NCI-H510A treated with DMSO at 0.1 percent for 48 hours (cell line): ENCODE measurements at places on chromosomes 11 and 22.

DNA sequence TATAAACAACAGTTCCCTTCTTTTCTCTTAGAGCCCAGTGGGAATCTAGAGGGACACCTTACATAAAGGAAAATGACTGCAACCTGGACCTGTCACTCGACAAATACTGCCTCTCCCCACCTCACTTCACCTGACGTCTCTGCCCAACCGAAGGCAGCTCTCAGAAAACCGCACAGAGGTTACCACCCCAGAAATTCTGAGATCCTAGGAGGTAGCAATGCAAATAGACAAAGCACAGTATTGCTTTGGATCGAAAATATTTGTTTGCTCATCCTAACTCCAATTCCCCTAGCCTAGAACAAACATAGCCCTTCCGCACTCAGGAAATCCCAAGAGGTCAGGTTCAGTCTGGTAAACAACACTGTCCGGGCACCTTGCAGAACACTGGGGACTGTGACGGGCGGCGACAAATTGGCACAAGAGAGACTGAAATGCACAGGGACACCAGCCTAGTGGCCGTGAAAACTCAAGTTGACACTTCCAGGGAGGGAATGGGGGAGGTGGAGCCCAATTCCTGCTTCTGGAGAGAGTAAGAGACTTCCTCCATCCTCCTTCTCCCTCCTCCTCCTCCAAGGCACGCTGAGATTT, 420 bp upstream of the TRIM44 start:
- peak; percentile 55 for DNase-seq

DNA sequence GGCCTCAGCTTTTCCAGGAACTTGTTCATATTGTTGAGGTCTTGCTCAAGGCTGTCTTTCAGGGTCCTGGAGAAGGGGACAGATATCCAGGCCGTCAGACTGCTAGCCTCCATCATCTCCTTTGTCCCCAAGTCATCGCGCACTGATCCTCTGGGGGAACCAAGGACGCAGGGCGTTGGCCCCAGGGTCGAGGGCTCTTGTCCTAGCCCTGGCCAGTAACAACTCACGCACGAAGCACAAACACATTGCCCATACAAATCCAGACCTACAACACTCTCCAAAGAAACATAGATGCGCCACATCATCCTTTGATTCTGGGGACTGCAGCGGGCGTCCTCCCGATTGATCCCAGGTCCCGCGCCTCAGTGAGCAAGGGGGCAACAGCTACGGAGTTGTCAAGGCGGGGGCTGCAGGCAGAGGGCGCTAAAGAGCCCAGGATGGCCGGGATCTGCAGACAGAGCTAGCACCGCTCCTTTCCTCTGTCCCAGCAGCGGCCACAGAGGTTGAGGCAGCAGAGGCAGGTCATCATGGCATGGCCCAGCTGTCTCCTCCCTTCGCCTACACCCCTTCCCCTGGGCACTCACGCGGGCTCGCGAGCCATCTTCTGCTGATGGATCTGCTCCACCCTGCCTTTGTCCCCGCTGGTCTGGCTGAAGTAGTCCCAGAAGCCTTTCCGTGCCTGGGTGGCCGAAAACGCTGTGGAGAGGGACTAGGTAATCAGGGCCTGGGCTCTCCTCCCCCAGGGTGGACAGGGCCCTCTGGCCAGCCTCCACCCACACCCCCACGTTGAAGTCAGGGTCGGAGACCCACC, 472 bp downstream of the APOA5 start:
- peak; percentile 29 for DNase-seq

- no peak for DNase-seq
Measured at GRCh38 chr22:42811459-42811858, 45.6 kb downstream of the ARFGAP3 start.

GRCh38 chr11:59558270-59558643, 46.9 kb downstream of the OR4D9 start:
- no peak for DNase-seq

DNA sequence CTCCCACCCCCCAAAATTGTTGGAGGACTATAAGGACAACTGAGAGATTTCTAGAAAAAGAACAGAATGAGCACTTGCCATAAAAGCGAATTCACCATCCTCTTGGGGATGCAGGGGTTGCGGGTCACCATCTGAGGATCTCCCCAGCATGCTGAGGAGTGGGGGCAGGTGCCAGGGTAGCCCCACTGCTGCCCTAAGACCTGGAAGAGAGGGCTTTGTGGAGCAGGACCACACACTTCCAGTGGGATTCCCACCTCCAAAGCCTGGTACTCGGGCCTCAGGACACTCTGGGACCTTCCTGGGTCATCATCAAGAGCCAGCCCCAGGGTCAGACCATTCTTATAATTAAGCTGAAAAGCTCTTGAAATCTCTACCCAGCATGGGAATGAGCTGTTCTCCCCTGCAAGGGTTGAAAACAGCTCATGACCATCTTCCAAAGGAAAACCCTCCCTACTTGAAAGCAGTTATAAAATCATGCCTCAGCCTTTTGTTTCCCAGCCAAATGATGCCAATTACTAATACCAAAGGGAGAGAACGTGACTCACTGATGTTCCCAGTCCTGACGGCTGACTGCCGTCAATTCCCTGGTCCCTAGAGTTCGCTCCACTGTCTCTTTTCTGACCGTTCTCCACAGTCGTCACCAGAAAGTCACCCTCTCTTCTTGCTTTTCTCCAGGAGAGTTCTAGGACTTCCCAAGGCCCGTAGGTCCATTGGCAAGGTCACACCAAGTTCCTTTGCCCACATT, 76.8 kb upstream of the CREB3L1 start:
- DNase-seq = no peak

DNA sequence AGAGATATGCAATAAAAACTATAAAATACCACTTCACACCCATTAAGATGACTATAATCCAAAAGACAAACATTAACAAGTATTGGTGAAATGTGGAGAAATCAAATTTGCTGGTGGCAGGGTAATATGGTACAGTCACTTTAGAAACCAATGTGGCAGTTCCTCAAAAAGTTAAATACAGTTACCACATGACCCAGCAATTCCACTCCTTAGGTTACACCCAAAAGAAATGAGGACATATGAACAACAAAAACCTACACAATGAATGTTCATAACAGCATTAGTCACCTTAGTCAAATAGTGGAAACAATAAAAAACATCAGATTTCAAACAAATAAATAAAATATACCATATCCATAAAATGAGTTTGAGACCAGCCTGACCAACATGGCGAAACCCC, 52.6 kb downstream of the RDX start:
- DNase-seq = no peak

GRCh38 chr11:35065566-35065965, 73.4 kb upstream of the CD44 start:
- DNase-seq = no peak

DNA sequence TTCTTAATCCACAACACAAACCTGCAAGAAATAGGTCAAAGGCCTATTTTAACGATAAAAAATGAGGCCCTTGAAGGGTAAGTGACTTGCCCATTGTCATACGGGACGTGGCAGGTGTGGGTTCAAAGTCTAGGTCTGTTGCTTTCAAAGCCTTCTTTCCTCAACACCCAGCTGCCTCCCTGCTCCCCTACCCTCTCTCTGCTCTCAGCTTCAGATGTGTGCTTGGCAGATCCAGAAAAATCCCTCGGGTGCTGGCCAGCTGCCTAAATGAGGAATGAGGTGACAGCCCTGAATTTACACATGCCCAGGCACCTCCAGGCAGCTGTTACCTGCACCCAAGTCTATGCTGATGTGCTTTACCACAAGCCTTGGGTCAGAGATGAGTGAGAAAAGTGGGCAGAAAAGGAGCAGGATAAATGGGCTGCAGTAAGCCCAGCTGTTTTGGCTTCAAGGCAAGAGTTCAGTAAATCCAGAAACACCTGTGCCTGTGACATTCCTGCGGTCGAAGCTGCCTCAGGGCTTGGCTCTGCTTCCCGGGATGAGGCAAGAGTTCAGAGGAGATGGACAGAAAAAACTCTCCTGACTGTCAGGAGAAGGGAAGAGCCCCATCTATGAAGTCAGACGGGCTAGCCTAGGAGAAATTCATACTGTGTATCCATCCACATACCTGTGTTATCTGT, 49.9 kb upstream of the LDLRAD3 start:
- DNase-seq = no peak

- DNase-seq = peak; percentile 46
Measured at GRCh38 chr11:108654994-108655631, 9.8 kb upstream of the DDX10 start.

- no peak for DNase-seq
Measured at GRCh38 chr11:121703201-121703600, 250.4 kb upstream of the SORL1-AS1 start.

- DNase-seq = no peak
Measured at GRCh38 chr11:1128311-1129142, 29.2 kb upstream of the MUC5AC start.

- DNase-seq = no peak
Measured at GRCh38 chr11:47325271-47326041, 27.0 kb downstream of the MYBPC3 start.

DNA sequence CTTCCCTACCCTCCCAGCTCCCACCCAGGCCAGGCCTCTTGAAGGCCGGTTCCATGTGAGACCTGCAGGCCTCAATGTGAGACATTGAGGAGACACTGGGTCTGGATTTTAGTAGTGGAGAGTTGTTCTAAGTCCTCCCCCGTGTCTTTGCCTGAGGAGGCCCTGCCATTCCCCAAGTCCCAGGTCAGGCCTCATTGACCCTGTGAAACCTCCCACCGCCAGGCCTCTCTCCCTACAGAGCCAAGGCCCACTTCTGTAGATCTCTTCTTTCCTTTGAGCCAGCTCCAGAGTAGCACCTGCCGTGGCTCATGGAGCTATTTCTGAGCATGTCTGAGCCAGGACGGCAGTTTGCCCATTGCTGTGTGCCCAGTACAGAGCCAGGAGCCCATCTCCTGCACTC, 1419.6 kb downstream of the TBC1D22A start:
- DNase-seq = no peak

DNA sequence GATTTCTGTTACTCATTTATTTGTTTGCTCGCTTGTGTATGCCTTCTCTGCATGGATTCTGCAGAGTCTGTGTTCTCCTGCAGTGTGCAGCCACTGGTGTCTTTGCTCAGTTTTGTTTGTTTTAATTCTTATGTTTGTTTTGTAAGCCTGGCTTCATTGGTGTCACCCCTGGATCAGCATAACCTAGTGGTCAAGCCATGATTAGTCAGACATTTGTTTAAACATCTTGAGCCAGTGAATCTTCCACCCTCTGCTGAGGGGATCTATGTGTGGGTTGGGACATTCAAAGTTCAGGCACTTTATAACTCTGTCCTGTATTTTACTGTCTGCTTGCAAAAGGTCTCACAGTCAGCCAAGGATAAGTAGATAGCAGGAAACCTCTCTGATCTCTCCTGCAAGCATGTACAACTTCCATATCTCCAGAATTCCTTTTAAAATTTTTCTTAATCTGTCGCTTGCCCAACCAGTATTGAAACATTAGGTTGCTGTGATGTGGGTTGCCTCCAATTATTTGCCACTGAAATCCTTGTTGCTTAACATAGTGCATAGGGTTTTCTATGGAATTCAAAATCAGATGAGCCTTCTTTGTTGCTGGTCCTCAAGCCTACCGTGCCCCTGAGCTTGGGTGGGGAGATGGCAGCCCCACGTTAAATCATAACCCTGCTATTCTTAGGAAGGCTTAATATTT, 86.8 kb downstream of the KCNQ1OT1 start:
- no peak for DNase-seq

DNA sequence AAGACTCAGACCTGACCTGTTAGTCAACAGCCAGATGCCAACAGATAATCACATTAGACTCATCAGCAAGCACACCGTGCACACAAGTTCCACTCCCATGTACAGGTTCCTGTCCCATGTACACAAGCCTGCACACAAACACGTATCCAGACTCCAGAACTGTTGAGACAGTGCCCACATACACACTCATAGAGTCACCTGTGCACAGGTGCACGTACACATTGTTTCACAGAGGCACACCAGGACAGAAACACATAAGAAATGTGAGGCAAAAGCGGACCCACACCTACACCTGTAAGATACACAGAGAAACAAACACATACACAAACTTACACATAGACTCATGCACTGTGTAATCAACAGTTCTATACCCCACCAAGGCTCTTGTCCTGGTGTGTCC, 2.7 kb upstream of the ZNF74 start:
- DNase-seq = no peak

GRCh38 chr22:25153961-25154666, 45.5 kb upstream of the CRYBB3 start:
- no peak for DNase-seq

DNA sequence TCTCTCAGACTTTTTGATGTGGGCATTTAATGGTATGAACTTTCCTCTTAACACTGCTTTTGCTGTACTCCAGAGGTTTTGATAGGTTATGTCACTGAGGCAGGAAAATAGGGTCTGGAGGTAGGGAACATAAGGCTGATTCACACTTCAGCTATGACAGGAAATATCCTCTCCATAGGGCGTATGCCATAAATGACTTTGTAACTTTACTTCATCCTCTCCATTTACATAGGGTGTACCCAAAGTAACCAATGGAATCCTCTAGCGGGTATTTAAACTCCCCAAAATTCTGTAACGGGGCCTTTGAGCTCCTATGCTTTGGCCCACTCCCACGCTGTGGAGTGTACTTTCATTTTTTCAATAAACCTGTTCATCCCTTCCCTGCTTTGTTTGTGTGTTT, 49.5 kb downstream of the OR2AT4 start:
- no peak for DNase-seq

DNA sequence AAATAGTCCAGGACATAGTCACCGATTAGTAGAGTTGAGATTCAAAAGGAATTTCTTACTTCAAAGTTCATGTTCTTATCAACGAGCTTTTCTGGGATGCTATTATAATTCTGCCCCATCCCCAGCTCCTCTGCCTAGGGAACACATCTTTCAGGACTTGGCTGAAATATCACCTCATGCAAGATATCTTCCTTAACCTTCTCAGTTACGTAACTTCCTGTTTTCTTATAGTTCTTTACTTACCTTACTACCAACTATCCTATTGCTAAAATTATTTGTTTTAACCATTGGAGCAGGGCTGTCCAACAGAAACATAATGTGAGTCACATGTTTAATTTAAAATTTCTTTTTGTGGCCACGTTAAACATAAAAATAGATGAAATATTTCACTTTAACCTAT, 2.3 kb downstream of the NARS2 start:
- DNase-seq = no peak

- no peak for DNase-seq
Measured at GRCh38 chr11:35302398-35302797, 117.0 kb downstream of the SLC1A2 start.

DNA sequence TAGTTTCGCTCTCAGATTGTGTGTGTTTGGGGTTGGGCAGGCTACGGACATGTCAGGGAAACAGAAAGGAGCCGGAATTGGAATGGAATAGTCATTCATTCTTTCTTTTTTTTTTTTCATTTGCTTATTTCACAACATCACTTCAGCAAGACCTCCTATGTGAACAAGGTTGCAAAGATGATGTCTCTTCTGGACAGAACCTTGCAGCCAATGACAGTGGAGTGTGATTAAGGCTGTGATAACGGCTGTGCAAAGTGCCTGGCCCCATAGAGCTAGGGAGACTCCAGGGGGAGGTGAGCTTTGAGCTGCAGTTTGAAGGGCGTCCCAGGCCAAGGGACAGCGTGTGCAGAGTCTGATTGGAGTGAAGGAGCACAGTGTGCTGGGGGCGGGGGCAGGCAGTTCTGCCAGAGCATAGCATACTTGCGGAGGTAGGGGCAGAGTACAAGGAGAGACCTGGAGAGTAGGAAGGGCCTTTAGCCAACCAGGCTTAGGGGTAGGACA, 3.4 kb downstream of the TIGD3 start:
- no peak for DNase-seq

GRCh38 chr11:291281-292210, 2.6 kb downstream of the PGGHG start:
- DNase-seq = no peak

GRCh38 chr11:58513747-58514367, 6.0 kb upstream of the OR5B21 start:
- DNase-seq = peak; percentile 9
